ENCODE measurements at places on chromosomes 5 and 9.

GRCh38 chr5:173451031-173451430 is 122.8 kb upstream of the STC2 start:
- no peak for DNase-seq

GRCh38 chr5:1523480-1523792 is 324 bp downstream of the LPCAT1 start:
- DNase-seq, result no peak

GRCh38 chr5:37701868-37702267 is 138.0 kb downstream of the GDNF start:
- no peak for DNase-seq

GRCh38 chr5:35094948-35095347 is 47.2 kb upstream of the AGXT2 start:
- DNase-seq, result no peak
